H9 (cell line): ENCODE measurements at places on chromosomes 1 and 21. TPM values are rescaled to one million over a fixed set of nuclear protein-coding genes. Genes with fewer than 3 reads are reported as not detected.
A peak's percentile ranks its signal among the peaks of the same experiment; 100 is the strongest.

ZNF670 gene
- 12.8 and 13.9 TPM in 2 replicates for total RNA-seq

MRPL9 gene
- 100 and 102 TPM in 2 replicates for total RNA-seq

GCSAML gene
- not detected in 2 replicates for total RNA-seq

ADORA3 gene
- not detected in 2 replicates for total RNA-seq

MAP3K7CL gene
- not detected in 2 replicates for total RNA-seq

CRYAA gene
- not detected in 2 replicates for total RNA-seq

PTPRU gene
- 45.0 and 45.5 TPM in 2 replicates for total RNA-seq

CASQ1 gene
- total RNA-seq: 0.55 and 0.70 TPM in 2 replicates

GNAT2 gene
- 0.20 TPM in 1 of 2 replicates, not detected in the other for total RNA-seq

S100B gene
- 0.26 and 0.53 TPM in 2 replicates for total RNA-seq

ADAM30 gene
- not detected in 2 replicates for total RNA-seq

LGR6 gene
- 0.66 and 1.0 TPM in 2 replicates for total RNA-seq

PGLYRP3 gene
- total RNA-seq: not detected in 2 replicates

TMPRSS15 gene
- total RNA-seq: not detected in 2 replicates

- DNase-seq: no peak
These were observed 183.5 kb upstream of the HMGB4 start for GRCh38 chr1:33680281-33680840.

DNA sequence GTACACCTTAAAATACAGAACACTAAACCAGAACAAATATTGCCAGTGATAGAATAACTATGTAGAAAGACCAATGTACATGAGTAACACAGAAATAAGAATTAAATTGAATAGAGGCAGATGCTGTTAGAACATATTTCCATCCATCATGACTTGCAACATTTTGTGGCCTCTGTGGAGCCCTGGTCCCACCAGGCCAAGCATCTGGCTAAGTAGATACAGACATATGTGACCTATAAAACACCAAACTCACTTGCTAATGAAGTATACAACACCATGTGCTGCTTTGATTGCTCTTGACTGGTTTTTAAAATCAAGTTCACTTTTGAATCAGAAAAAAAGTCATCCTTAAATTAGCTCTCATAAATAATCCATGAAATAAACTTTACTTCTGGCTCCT is 20.5 kb downstream of the SLC19A2 start:
- DNase-seq: no peak

DNA sequence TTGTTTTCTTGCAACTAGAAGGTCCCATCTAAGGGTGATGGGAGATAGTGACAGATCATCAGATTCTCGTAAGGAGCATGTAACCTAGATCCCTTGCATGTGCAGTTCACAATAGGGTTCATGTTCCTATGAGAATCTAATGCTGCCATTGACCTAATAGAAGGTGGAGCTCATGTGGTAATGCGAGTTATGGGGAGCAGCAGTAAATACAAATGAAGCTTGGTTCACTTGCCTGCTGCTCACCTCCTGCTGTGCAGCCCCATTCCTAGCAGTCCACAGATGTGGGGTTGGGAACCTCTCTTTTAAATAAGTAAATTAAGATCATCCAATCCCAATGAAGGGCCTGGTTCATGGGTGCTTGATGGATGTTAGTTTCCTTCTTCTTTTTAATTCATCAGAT is 148.7 kb upstream of the ATP1B1 start:
- no peak for DNase-seq

- no peak for DNase-seq
These were observed 176.0 kb downstream of the C1orf21 start for GRCh38 chr1:184562806-184563205.

DNA sequence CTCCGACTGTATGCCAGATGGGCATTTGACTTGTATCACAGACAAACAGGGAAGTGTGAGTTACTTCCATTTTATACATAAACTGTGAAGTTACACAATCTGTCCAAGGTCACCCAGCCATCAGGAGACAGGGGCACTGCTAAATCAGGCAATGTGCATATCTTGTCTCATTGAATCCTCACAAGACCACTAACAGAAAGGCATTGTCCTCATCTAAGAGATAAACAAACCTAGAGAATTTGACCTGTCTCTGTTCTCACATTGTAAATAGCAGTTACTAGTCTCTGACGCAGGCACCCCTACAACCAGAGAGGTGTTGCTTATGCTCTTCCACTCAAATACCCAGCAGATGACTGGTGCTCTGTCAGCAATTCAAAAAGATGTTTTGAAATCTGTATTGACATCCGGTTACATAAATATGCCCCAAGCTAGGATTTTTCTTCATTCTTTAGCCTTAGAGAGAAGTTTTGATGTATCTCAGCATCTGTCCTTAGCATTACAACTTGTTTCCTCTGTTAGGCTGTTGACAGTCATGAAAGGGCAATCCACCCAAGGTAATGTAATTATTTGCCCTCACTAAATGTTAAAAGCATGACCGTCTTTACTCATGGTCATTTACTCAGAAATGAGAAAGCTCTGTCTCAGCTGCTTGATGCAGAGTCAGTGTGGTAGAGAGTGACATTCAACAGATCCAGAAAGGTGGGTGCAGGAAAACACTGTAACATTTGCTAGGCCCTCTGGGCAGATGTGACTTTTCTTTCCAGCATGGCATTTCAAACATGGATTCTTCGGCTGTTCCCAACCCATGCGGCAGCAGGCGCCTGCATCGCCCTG is 51.9 kb upstream of the ZNF326 start:
- no peak for DNase-seq

DNA sequence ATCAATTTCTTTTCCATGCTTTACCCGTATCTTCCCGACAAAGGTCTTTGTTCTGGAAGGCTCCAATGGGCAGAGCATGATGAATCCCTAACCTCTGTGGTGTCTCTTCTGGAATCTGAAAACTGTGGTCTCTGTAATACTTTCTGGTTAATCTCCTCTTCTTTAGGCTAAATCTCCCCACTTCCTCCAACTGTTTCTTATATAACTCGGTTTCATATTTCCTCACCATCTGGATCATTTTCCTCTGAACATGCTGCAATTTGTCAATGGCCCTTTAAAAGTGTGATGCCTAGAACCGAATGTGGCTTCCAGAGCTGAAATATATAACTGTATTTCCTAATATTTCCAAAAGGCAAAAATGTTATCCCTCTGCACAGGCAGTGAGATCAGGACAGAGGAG is 66.1 kb downstream of the ALG14 start:
- DNase-seq: no peak

- no peak for DNase-seq
These were observed 47.1 kb upstream of the FMN2 start for GRCh38 chr1:240044620-240045019.

DNA sequence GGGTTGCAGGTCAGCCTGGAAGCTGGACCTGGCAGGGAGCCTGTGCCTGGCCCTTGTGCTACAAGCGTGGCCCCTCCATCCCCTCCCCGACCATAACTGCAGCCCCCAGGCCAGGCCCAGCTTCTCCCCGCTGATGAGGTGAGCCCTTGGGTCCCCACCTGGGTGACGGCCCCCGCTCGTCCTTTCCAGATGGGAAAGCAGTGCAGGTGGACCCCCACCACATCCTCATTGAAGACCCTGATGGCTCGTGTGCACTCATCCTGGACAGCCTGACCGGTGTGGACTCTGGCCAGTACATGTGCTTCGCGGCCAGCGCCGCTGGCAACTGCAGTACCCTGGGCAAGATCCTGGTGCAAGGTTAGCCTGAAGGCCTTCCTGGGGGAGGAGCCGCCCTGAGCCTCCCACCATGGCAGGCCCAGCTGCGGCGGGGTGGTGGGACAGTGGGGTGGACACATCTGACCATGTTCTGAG is 56.9 kb downstream of the TRIM11 start:
- DNase-seq: no peak

- DNase-seq: peak; percentile 51
These were observed 113.1 kb upstream of the BMP8A start for GRCh38 chr1:39378377-39378776.

- DNase-seq: no peak
These were observed 60.5 kb upstream of the GJB5 start for GRCh38 chr1:34694383-34694782.

GRCh38 chr1:92458146-92458545 is 28.6 kb downstream of the GFI1 start:
- no peak for DNase-seq

DNA sequence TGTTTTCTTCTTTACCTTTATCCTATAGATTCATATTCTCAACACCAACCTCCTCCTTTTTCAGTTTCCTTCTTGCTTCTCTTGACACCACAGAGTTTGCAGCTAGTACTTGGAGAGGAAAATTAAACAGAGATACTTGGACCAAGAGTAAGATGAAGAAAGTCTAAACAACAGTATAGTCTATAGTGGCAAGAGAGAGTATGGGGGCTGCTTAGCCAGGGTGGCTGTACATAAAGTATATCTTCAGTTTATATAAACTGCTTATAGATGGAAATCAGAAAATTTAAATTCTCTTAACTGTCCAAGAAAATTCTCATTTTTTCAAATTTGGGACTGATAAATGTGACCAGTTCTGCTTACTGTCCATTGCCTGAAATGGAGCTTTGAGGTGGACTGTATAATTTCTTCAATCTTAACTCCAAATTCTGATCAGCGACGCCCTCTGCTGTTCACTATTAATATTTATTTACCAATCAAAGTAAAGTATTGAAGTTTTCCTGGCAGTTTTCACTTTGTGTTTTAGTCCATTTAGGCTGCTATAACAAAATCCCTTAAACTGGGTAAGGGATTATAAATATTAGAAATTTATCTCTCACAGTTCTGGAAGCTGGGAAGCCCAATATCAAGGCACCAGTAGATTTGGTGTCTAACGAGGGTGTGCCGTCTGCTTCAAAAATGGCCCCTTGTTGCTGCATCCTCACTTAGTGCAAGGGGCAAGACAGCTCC is 14.8 kb upstream of the METTL18 start:
- DNase-seq: no peak

DNA sequence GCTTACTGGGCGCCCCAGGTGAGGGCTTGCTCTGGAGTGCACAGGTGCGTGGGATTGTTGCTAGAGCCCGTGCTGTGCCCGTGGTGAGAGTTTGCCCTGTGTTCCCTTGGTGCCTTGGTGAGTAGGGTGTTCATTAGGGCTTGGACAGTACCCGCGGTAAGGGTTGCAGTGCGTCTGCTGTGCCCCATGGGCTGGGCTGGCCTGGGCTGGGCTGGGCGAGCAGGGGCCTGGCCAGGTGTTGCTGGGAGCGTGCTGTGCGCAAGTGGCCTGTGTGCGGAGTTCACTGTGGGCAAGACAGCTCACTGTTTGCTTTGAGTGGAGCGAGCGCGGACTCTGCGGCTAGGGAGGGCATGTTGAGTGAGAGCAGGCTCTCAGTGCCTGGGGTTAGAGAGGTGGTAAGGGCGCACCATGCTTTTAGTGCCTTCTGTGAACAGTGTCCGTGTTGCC is 725 bp downstream of the CR1L start:
- DNase-seq: no peak

DNA sequence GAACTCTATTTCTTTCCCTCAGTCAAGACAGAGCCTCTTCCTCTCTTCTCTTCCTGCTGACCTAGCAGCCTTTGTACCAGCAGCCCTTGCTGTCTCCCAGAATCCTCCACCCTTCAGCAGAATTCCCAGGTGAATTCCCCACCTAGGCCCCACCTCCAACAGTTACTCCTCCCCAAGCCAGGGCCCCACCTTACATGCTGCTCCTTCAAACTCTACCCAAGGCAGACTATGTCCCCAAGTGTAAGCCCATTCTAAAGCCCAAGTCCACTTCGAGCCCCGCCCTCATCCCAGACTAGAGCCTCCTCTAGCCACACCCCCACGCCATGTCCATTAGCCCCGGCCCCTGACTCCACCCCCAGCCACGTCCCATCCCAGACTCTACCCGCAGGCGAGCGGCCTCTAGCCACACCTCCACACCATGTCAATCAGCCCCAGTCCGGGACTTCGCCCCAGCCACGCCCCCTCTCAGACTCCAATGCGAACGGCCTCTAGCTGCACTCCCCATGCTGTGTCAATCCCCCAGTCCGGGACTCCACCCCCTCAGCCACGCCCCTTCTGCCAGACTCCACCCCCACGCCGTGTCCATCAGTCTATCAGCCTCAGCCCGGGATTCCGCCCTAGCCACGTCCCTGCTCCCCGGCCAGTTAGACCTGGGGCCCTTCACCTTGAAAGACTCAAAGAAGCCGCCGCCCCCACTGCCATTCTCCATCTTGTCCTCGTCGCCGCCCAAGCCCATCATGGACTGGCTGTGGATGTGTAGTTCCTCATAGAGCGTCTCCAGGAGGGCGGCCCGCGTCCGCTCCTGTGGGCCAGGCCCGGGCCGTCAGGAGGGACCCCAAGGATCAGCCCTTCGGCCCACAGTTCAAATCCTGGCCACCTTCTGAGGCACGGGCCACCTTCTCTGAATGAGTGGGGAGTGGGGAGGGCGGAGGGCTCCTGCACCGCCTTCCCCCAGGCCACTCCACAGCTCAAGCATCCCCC is 61.3 kb downstream of the RAP1GAP start:
- DNase-seq: peak; percentile 100

DNA sequence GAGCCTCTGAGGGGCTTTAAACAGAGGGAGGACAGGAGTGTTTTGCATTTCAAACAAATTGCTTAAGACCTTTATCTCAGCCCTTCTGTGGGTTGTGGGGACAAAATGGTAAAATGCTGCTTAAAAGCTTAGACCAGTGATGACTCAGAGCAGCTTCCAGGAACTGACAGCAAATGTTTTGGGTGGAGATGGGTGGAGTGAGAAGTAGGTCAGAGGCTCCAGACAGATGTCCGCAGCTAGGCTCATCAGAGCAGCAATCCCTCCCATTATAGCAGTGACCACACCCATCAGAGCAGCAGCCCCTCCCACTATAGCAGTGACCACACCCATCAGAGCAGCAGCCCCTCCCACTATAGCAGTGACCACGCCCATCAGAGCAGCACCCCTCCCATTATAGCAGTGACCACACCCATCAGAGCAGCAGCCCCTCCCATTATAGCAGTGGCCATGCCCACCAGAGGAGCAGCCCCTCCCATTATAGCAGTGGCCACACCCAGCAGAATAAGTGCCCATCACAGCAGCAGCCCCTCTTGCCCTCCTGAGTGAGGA is 532.2 kb downstream of the MATN1 start:
- no peak for DNase-seq

DNA sequence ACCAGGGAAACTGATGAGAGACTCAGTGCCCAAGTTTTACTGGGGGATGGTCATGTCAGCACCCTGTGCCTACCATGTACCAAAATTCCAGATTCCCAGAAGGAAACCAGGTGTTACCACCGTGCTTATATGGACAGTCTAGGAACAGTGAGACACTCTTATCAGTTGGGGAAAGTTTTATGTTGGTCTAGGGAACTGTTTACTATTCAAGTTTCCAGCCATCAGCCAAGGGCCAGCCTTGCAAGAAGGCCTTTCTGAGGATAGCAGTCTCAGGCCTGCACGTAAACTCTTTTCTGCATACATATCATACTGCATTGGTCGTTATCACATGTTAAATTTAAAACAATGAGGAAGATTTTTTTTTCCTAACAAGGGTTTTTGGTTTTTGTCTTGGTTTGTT is 12.6 kb downstream of the TMEM269 start:
- DNase-seq: no peak

- DNase-seq: no peak
These were observed 13.4 kb downstream of the PKN2 start for GRCh38 chr1:88697503-88697902.

- no peak for DNase-seq
These were observed 31.9 kb downstream of the GDAP2 start for GRCh38 chr1:117897551-117897950.

GRCh38 chr1:184199036-184199435 is 147.5 kb downstream of the TSEN15 start:
- DNase-seq: no peak

GRCh38 chr1:93680420-93681100 is 1.1 kb downstream of the BCAR3 start:
- peak; percentile 89 for DNase-seq

GRCh38 chr21:40788635-40789034 is 58.3 kb downstream of the DSCAM start:
- no peak for DNase-seq
